ENCODE measurements at places on chromosomes 5 and 9.

- DNase-seq: no peak
These were observed 311.4 kb downstream of the TLE4 start for GRCh38 chr9:79883073-79883645.

DNA sequence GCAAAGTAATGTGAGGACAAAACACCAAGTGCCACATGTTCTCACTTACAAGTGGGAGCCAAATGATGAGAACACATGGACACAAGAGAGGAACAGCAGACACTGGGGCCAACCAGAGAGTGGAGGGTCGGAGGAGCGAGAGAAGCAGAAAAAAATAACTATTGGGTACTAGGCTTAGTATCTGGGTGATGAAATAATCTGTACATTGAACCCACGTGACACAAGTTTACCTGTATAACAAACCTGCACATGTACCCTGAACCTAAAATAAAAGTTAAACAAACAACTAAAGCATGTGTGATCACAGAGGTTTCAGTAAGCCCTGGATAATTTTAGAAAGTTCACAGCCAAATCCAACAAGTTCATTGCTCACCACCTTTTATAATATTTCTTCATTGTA lies 160.1 kb downstream of the TENT4A start:
- no peak for DNase-seq

DNA sequence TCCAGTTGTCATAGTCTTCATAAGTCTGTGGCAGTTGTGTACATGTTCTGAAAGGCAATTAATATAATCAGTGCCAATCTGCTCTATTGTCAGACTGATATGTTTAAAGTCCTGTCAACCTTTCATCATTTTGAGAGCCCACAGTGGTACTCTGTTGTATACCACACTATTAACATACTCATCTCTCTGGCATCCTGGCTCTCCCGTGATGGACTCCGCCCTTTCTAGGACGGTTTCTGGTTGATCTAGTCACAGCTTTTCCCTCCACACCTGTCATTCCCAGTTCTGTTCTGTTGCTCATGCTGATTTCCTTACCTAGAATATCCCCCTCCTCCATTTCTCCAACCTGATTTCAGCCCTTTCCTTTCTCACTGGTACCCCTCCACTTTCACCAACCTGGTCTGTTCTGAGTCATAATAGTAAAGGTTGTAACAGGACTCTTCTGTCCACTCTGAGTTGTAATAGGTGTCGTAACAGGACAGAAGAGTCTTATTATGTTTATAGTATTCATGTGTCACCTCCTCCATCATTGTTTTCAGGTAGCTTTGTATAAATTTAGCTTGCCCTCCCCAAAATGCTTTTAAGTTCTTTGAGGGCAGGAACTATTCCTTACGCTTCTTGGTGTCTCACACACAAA lies 4.1 kb downstream of the PTCD2 start:
- no peak for DNase-seq

GRCh38 chr5:127741412-127741811 lies 38.2 kb downstream of the CCDC192 start:
- no peak for DNase-seq

DNA sequence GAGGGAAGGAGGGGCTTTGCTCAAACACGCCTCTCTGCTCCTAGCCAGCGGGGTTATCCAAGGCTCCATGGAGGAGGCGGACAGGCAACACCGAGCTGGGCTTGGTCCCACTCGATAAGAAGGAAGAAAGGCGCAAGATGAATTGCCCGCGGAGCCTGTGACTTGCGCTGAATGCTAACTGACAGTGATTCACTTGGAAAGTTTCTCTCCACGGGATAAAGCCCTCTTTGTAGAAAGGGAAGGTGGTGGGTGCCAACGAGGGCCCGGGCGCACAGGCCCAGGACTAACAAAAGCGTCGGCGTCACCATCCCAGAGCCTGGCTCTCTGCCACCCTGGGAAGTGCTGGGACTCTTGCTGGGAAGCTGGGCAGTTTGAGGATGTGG lies 76.0 kb downstream of the VAV2 start:
- no peak for DNase-seq

DNA sequence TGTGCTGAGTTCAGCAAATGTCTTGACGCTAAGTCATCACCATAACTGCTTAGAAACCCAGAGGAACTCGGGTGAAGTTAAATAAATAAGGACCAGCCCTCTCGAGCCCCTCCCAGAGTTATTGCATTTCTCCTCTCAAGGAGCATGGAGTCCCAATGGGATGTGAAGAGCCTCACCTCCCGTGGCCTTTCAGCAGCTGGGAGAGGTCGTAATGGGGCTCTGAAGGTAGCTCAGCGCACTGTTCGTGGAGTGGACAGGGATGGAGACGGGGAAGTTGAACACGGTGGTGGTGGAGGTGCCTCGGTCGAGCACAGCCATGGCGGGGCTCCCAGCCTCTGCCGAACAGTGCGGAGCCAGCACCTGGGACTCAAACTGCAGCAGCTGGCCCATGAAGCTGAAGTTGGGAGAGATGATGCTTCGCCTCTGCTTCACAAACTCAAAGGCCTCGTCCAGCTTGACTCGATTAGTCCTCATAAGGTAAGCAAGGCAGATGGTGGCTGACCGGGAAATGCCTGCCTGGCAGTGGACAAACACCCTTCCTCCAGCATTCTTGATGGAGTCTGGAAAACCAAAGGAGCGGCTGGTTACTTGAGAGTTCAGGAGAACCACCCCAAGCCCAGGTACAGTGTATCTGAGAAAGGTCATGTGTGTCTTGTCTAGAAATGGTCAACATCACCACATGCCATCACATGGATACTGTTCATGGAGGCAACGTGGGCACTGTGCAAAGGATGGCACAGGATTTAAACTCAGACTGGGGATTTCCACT lies 2.2 kb downstream of the DUSP1 start:
- DNase-seq: no peak

DNA sequence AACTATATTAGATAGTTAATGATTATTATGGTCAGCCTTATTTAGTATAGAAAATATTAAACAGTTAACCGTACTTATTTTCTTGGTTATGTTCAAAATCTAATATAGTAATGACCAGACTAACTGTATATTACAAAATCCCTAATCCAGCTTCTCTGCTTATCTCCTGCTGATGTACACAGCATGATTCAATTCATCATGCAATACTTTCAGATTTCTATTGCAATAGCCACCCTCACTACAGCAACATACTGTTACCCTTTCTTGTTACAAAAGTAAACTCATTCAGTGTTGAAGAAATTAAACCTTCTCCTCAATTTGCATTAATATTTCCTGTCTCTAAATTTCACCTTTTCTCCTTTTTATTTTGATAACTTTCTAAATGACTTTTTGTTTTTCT lies 1375.0 kb upstream of the NUDT12 start:
- no peak for DNase-seq

- no peak for DNase-seq
These were observed 29.4 kb downstream of the FAM240B start for GRCh38 chr9:38690574-38690973.

DNA sequence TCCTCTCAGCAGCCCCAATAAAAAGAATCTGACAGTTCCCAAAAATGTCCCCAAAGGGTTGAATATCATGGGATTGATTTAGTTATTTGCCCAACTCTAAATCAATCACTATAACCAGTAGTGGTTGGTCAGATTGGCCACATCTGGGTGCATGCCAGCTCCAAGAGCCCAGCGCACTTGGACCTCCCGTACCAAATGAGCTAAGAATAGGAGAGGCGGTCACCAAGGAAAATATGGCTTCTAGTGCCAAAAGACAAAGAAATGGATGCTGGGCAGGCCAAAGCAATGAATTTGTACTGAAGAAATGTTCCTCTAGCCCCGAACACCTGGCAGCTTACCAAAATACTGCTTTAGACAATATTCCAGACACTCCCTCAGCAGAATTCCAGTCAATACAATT lies 80.3 kb downstream of the RCL1 start:
- no peak for DNase-seq

DNA sequence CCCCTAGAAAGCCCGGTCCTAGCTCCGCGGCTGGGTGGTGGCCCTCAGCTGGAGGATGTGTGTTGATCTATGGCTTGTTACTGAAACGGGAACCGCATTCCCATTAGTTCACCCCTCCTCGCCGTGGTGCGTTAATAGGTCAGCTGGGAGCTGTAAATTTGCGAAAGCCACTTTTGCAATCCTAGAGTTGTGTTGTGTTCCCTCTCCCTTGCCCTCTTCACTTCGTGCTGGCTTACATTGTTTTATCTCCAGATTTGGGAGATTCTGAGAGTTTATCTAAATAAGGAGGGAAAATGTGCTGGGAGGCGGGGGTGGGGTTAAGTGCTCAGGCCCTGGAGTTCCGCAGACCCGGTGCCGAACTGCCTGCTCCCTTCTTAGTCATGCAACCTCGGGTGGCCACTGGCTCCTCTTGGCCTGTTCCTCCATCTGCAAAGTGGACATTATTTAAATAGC lies 62.8 kb downstream of the HMCN2 start:
- no peak for DNase-seq

GRCh38 chr5:123611406-123611709 lies 99.4 kb downstream of the CSNK1G3 start:
- DNase-seq: no peak

GRCh38 chr5:61732796-61733195 lies 400.7 kb downstream of the ZSWIM6 start:
- no peak for DNase-seq

GRCh38 chr5:118616281-118616680 lies 372.1 kb downstream of the DTWD2 start:
- no peak for DNase-seq

DNA sequence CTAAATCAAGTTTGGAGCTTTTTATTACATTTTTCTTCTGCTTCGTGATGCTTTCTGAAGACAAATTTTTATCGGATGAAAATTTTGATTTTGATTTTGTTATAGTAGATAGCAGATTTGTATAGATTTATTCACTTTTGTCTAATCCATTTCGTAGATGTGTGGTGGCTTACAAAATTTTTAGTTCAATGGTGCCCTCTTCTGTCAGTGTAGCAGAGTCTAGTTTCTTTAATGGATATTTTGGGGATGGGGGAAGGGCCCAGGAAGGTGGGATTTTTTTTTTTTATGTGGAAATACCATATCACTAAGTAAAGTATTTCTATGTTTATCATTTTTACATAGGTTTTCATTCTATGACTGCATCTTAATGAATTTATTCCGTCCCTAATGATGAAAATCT lies 259.9 kb upstream of the TARS1 start:
- no peak for DNase-seq

DNA sequence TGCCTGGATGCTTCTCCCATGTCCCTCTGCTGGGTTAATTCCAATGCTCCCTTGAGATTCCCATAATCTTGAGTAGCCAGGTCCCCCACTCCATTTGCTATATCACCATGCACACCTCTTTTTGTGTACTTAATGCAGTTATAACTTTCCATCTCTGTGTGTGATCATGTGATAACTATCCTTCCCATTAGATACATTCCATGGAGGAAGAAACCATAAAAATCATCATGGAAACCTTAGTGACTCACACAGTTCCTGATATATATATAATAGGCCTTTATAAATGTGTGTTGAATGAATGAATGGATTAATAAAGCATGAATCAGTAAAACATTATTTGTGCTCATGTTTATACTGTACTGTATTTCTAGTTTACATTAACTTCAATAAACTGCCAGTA lies 104.6 kb downstream of the PCSK5 start:
- no peak for DNase-seq

- DNase-seq: no peak
These were observed 50.6 kb upstream of the KLF4 start for GRCh38 chr9:107540164-107540561.

- DNase-seq: no peak
These were observed 640.2 kb downstream of the CCDC171 start for GRCh38 chr9:16193066-16193465.

DNA sequence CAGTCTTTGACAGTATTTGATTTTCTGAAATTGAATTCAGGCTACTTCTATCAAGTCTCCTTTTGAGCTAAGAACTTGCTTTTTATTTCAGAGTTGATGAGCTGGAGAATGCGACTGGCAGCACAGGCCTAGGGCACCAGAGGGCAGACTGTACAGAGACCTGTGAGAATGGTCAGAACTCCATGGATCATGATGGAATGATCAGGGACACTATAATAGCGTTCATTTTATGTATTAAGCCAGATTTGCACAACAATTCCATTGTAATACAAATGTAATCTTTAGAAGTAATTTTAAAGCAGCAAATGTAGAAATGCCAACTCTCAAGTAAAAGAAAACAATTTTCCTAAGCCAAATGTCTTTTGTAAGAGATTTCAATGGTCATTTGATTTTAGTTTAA lies 902.4 kb downstream of the NR2F1-AS1 start:
- DNase-seq: no peak

- no peak for DNase-seq
These were observed 330.5 kb upstream of the ZNF462 start for GRCh38 chr9:106532306-106533015.

- no peak for DNase-seq
These were observed 606.9 kb downstream of the EBF1 start for GRCh38 chr5:158492841-158493242.

DNA sequence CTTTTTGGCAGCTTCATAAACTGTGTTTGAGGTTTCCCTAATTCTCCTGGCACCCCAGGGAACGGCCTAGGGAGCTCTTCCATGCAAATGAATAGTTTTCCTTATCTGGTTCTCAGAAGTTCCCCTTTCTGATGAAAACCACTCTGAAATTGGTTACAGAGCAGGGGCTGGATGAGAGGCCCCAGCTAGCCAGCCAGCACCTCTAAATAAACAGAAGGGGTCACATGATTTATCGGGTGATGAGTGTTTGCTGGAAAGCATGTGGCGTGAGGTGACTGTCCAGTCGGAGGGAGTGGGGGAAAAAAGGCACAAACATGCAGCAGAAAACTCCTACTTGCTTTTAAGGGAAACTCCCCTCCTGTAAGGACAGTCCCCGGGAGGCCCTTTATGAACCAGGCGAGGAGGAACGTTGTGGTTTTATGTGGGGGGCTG lies 261.2 kb upstream of the ANKRD55 start:
- no peak for DNase-seq

GRCh38 chr9:104286799-104287198 lies 192.7 kb downstream of the SMC2 start:
- DNase-seq: no peak

GRCh38 chr9:110072597-110073355 lies 135.2 kb downstream of the C9orf152 start:
- no peak for DNase-seq

DNA sequence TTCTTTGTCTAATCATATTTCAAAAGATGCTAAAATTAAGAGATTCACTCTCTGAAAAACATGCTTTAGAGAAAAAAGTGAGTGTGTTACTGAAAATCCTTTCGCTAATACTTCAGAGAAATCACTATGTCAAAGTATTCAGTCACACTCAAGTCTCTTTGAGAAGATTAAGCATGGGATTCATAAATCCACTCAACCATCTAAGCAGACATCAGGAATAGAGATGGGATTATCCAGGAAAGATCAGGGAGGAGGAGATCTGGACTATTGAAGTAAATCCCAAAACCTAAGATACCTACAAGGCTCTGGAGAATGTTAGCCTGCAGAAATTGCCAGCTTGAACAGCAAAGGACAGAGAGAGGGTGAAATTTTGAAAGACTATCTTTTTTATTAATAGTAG lies 317.2 kb upstream of the ACO1 start:
- no peak for DNase-seq

DNA sequence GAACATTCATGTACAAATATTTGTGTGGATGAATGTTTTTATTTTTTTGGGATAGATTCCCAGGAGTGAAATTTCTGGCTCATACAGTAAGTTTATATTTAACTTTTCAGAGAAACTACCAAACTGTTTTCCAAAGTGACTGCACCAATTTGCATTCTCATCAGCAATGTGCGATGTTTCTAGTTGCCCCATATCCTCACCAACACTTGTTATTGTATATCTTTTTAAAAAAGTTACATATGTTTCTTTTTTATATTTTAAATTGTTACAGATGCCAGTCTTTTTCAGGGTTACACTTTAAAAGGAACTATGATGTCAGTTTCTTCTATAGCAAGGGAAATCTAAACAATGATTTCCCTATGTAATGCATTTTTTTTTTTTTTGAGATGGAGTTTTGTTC lies 49.1 kb upstream of the SEMA4D start:
- DNase-seq: no peak
